ENCODE measurements at places on chromosomes 16 and 17.

- DNase-seq, result no peak
These were observed 10.7 kb upstream of the STAC2 start for GRCh38 chr17:39236450-39236927.

DNA sequence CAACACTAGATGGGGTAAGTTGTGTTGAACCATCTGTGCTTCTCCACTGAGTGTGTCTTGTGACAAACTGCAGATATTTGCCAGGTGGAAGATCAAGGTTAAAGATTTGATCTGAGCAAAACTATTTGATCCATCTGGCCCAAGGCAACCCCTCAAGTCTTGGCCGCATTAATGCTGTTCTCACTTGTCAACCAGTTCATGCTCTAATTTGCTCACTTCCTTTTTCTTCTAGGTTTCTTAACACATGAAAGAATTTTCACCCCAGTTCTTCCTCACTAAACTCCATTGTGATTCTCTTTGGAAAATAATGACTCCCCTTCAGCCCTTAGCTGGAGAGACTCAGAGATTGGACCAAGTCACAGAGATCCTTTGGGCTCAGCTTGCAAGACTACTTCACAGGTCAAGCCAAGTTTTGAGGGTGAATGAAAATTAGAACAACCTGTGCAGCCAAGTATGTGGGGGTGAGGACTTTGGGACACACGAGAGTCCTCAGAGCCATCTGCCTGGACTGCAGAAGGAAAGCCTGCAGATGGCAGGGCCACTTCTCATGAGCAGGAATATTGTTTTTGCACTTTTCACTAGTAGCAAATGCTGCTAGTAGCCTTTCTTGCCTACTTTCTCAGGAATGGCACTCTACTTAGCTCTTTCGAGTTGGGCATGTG lies 166.5 kb downstream of the AXIN2 start:
- DNase-seq, result no peak

DNA sequence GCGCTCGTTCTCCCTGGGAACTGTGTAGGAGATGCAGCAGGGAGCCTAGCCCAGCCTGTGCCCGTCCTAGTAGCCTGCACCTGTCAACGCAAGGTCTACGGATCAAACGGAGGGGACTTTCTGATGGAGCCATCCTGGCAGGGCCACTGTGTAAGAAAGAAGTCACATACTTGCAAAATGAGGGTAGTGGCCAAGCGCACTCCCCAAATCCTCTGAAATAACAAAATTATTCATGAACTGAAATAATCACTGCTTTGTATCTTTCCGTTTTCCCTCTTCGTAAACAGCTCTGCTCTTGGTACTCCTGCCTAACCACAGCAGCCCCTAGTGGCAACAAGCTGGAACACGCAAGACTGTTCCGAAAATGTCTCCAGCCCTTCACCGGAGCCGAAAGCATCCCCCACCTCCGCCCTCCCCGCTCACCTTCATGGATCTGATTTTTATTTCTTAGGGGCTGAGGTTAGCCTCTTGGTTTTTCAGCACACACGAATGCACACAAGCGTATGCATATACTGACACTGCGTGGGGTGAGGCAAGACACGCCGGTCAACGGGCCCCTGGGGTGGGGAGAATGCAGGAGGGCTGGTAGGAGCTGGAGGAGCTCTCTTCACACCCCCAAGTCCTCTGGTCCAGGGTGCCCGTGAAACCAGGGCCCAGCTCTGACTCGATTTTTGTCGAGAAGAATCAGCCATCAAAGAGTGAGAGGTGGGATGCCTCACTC lies 100.8 kb downstream of the ABCC12 start:
- peak; percentile 93 for DNase-seq

DNA sequence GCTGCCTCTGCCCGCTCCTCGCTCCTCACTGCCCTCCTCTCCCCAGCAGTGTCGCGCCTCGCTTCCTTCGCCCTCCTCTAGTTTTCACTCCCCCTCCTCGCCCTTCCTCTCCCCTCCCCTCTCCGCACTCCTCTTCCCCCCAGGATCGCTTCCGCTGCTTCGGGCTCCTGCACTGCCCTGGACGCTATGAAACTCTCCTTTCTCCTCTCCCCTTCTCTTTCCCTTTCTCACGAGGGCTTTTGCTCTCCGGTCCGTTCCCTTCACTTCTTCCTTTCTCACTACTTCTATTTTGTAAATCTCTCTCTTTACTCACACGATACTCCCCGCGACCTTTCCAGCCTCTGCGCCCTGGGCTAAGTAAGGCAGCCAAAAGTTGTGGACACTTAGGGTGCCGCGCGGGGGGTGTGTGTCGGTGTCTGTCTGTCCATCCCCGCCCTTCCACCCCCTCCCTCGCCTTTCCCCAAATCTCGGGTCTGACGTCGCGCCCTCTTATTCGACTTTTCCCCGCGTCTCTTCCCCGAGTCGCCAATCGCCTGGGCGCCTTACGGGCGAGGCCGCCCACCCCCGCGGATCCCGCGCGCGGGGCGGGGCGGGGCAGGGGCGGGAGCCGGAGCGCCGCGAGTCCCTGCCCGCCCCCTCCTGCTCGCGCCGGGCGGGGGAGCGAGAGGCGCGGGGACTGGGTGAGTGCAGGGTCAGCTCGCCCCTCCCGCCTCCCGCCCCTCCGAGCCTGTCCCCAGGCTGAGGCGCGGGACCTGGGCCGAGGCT lies at the start of gene IRX3:
Gene IRX3 (minus strand): TSS at position 422 of the 765 bp plus-strand sequence. CDS start 737 bp downstream, outside the sequence.
- DNase-seq, result no peak

DNA sequence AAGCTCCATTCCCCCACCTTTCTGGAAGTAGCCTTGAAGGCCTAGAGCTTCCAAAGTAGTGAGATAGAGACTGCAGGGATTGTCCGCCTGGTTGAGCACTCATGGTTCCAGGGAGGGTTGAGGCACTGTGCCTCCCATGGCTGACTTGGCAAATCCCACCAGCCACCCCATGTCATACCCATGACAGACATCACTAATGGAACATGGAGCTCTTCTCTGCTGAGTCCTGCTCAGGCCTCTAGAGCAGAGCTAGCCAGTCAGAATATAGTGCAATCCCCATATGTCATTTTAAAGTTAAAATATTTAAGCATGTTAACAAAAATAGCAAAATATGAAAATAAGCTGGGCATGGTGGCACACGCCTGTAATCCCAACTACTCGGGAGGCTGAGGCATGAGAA lies 28.8 kb downstream of the UNC13D start:
- DNase-seq, result peak; percentile 54

DNA sequence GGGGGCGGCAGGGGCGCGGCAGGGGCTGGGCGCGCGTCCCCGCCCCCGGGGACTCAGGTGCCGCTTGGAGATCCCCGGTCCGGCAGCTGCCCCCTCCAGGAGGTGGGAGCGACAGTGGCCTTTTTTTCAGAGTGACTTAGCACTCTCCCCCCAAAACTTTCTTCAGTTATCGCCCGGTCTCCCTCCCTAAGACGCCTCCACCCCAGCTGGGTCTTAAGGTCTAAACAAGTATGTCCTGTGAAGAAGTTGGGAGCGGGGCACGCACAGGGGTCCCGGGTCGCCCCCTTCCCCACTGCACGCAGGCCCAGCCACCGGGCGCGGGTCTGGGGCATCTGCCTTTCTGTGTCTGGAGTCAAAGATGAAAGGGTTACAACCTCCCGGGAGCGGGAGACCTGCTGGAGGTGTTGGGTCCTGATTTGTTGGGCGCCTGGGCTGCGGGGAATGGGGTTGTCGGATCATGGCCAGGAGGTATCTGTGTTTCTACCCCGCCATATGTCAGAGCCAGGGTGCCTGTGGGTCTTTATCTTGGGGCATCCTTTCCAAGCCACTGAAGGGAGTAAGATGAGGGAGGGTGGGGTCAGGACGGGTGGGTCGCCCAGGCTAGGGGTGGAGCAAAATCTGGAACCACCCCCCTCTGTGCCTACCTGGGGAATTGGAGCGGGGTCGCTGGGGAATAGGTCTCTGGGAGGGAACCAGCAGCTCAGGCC lies 757 bp downstream of the FMNL1 start:
- no peak for DNase-seq

DNA sequence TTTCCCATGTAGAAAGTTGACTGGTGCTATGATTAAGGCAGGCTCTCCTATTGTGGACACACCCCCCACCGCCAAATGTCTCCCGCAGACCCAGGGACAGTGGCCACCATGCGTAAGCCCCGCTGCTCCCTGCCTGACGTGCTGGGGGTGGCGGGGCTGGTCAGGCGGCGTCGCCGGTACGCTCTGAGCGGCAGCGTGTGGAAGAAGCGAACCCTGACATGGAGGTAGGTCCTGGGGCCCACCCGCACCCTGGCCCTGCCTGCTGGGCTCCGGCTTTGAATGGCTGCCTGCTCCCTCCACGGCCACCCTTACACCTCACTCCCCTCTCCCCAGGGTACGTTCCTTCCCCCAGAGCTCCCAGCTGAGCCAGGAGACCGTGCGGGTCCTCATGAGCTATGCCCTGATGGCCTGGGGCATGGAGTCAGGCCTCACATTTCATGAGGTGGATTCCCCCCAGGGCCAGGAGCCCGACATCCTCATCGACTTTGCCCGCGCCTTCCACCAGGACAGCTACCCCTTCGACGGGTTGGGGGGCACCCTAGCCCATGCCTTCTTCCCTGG lies 3.6 kb downstream of the MMP25 start:
- DNase-seq, result no peak

DNA sequence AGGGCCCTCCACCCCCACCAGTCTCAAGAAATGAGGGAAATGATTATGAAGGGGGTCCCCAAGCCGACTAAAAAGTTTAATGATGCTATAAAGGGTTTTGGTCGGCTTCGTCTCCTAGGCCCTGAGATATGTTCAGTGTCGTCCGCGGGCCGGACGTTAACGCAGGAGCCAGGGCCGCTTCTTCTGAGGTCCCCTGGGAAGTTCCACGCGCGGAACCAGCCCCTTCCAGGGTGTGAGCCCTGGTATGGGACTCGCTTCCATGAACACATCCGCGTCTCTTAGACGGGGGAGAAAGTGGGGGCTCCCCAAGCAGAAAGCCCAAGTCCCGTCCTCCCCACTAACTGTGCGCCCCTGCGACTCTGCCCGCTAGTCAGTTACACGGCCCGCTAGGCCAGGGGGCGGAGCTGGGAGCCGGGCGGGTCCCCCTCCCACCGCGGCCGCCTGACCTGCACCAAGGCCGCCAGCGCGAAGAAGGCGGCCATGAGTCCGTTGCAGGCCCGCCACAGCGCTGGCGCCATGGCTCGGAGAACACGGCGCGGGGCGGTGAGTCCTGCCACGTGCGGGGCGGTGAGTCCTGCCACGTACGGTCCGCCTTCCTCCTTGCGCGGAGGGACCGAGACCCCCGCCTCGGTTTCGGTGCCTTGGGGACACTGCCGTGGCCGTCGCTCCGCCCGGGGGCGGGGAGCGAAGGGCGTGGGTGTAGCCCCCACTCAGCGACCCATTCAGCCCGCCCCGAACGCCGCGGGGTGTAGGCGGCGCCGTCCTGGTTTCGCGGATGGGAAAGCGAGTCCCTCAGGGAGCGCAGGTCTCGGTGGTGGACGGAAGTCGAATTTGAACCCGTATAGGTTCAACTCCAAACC lies at the start of gene TMEM220:
Gene TMEM220 (minus strand): TSS at position 690 of the 860 bp plus-strand sequence. CDS start 172 bp downstream, at position 518.
- DNase-seq, result no peak

DNA sequence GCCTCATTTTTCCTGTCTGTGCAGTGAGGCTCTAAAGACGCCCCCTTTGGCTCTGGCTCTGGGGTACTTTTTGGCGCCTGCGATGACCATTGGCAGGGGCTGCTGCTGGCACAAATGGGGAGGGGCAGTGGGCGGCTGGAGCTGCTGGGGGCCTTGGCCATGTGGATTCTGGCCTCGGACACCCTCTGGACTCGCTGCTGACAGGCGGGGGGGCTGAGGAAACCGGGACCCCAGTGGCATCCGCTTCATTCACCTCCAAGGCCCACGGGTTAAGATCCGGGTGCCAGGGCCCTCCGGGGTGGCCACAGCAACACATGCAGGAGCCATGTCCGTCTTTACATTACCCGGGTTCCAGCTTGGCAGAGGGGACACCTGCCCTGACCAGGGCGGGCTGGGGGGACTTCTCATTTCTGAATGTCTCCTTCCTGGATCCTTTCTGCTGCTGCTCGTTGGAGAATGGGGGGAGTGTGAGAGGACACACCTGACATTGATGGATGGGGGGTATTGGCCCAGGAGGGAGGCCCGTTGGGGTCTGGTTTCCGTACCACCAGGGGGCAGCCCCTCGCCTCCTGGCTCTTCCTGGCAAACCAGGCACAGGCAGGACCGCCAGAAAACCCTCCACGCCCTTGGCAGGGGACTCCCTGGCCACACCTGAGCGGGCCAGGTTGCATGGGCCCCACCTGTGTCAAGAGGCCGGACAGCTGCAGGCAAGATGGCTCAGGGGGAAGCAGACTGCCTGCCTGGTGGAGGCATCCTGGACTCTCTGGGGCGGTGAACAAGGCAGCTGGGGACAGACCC lies 21.8 kb downstream of the GSE1 start:
- DNase-seq, result peak; percentile 67

- no peak for DNase-seq
These were observed 10.7 kb downstream of the UTP4 start for GRCh38 chr16:69143116-69143515.

DNA sequence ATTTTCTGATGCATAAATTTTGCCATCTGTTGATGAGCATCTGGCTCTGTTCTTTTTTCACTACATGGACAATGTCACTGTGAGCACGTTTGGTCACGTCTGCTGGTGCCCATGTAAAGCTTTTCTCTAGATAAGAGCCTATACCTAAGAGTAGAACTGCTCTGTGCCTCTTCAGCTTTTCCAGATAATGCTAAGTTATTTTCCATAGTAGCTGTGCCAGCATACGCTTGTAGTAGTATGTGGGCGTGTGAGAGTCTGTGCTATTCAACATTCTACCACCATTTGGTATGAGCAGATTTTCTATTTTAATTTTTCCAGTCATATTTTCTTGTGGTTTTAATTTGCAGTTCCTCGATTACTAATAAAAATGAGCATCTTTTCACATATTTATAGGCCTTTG lies 33.2 kb downstream of the VPS35L start:
- no peak for DNase-seq

DNA sequence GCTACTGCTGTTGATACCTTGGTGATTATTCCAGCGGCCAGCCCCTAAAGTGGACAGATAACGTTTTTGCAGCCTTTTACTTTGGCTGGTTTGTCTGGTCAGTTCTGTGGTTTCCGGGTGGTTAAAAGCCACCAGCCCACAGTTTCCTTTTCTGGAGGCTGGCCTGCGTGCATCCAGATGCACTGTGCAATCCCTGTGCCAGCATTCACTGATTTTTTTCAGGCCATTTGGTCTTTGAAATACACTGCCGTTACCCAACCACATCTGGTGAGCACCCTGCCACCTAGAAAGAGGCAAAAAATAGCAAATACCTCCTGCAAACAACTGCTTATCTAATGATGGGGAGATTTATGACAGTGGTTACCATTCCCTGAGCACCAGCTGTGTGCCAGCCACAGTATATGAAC lies 797 bp downstream of the NUDT7 start:
- DNase-seq, result peak; percentile 75

GRCh38 chr17:60231234-60231633 lies 81.5 kb downstream of the CA4 start:
- DNase-seq, result peak; percentile 70

DNA sequence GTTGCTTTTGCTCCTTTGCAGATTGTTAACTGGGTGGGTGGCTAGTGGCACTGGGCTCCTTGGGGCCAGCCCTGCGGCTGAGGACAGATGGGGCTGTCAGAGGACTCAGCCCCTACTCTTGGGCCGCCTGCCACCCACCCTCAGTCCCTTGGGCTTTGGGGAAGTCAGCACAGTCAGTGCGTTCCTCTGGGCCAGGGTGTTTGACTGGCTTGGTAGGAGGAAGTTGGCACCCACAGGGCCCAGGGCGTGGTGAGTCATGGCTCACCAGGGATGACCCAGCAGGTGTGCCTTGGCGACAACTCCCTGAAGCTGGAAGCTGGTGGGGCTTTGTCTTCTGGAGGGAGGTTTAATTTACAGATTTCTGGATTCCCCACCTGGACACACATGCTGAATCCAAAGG lies 32.4 kb downstream of the HAPSTR1 start:
- DNase-seq, result peak; percentile 64

Measured in Karpas-422 (cell line).